Activated naive CD4-positive, alpha-beta T cell (primary cell): ENCODE measurements at places on chromosomes 5 and 9.

- no peak for DNase-seq
Measured at GRCh38 chr5:173663352-173664153, 47.1 kb upstream of the BOD1 start.

- DNase-seq = no peak
Measured at GRCh38 chr5:53777864-53778618, 217.6 kb downstream of the NDUFS4 start.

DNA sequence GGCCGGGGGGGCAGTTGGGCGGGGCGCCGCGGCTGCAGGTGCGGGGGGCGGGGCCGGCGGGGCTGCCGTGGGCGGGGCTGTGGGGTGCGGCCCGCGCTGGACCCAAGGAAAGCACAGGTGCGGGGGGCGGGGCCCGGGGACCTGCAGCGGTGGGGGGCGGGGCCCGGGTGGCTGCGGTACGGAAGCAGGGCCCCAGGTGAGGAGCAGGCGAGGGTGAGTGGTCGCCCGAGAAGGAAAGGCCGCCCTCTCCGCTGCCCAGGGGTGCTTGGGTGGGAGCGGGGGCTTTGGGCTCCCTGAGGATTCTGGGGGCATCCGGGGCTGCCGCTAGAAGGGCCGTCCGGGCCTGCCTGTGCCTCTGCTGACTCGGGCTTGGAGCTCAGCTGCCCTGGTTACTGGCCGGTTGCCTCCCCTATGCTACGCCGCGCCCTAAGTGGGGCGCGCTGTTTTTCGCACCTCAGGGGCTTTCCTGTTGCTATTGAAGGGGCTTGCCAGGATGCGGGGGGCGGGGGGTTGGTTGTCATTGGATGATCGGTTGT lies 767 bp downstream of the RALGPS1 start:
- no peak for DNase-seq

- DNase-seq = no peak
Measured at GRCh38 chr9:8428389-8428788, 628.8 kb upstream of the DMAC1 start.

DNA sequence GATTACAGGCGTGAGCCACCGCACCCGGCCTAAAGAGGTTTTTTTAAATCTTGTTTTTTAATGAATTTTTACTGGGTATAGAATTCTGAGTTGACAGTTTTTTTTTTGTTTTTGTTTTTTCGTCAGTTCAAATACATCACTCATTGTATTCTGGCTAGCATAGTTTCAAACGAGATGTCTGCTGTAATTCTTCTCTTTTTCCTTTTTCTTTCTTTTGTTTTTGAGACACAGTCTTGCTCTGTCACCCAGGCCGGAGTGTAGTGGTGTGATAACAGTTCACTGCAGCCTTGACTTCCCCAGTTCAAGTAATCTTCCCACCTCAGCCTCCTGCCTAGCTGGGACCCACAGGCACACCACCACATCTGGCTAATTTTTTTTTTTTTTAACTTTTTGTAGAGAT lies 2.2 kb upstream of the PRRT1B start:
- no peak for DNase-seq

- no peak for DNase-seq
Measured at GRCh38 chr9:81182431-81182830, 506.9 kb downstream of the TLE1 start.

DNA sequence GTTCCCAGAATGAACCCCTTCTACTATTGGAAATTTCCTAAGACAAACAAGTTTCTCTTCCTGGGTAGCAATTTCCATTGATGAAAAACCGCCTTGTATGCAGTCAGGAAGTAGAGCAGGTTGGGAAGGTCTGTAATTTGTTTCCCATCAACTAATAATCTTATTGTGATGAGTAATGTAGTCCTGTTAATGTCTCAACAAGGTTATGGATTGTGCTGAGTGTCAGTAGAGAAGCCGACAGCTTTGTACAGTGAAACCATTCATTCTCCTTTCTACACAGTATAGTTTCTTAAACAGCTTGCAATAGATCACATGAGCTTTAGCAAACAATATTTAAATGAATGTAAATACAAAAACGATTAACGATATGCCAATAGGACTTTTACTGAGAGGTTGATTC lies 355.4 kb upstream of the WWC1 start:
- DNase-seq = no peak

DNA sequence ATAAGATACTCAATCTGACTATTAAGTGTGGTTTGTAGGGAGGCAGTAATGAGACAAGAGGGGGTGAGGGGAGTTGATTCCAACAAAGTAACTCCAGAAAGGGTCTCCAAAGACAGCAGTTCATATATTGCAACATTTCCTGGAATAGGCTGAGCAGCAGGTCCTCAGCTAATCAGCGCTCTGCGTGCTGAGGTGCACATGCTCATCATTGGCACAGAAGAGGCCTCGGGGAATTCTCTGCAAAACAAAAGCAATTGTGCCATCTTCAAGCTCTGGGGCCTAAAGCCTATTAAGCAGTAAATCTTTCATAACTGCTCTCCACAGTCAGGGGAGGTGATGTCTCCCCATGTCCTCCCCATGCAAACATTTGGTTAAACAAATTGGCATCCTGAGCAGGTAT lies 357.3 kb downstream of the SPOCK1 start:
- DNase-seq = no peak

GRCh38 chr9:98572054-98572627 lies 136.6 kb downstream of the GABBR2 start:
- DNase-seq = no peak

DNA sequence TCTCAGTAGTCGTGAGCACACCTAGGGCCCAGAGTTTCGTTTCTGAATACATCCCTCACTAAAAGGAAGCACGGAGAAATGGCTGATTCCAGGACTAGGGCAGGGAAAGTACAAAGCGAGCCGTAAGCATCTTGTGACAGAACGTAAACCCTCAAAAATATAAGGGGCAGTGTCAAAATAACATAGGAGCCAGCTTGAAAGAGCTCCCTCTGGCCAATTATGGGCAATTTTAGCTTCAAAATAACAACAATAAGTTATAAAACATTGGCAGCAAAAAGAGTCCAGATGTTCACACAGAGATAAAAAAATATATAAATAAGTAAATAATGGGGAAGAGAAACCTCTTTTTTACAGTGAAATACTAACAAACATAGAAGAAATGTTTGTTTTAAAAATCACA lies 18.5 kb upstream of the GLIS3 start:
- no peak for DNase-seq

GRCh38 chr5:1564182-1564748 lies 40.5 kb upstream of the LPCAT1 start:
- no peak for DNase-seq

GRCh38 chr5:173886150-173886549 lies 2.0 kb upstream of the CPEB4 start:
- DNase-seq = no peak

DNA sequence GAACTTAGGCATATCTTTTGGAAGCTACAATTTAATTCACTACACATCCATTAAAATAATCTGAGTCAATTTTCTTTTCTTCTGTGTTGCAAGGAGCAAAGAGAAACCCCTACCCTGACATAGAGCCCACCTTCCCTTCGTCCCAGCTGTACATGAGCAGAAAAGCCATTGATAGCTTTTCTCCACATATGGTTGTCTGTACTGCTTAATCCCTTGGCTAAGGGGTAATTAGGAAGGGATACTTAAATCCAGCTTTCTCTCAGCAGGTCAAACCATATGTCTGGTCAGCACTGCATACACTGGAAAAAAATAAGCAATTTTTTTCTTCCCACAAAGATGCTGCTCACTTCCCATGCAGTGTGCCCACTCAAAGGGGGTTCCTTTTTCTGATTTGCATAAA lies 94.7 kb upstream of the RAD23B start:
- DNase-seq = no peak

DNA sequence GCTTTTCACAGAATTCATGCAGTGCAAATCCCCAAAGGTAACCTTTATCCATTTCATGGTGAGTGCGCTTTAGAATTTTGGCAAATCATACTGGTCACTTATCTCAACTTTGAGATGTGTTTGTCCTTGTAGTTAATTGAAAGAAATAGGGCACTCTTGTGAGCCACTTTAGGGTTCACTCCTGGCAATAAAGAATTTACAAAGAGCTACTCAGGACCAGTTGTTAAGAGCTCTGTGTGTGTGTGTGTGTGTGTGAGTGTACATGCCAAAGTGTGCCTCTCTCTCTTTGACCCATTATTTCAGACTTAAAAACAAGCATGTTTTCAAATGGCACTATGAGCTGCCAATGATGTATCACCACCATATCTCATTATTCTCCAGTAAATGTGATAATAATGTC lies 21.3 kb downstream of the PCA3 start:
- no peak for DNase-seq
